Activated CD4-positive, alpha-beta T cell treated with anti-CD3 and anti-CD28 coated beads, Interleukin-2, amount 10 ng/mL, durations not matched to agents 7 days and 5 days (primary cell): ENCODE measurements at places on chromosomes 5 and 9.

DNA sequence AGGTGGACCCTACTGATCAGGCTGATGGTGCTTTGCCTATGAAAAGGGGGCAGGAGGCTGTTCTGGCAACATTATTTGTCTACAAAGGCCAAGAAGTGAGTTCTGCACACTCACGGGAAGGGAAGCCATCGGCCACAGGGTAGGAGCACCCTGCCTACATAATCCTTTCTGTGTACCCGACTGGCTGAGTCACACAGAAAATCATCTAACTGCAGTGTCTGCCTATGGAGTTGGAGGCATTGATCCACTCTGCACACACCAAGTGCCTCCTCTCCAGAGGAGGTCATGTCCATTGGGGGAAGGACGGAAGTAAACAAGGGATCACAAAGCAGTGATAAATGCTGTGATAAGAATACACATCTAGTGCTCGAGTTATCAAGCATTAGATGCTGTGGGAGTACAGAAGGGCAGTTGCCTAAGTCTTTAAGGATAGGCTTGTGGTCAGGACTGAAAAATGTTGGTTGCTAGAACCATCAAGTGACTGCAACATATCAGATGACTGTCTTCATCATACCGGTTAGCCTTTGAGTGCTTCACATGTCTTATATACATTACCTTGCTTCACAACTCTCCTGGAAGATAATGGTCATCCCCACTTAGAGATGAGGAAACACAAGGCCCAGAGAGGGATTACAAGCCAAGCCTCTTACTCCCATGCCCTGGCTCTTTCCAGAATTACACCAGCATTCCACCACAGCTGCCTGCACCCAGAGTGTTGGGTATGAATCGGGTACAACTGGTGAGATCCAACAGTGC lies 1.3 kb upstream of the SLC2A8 start:
- DNase-seq, result no peak

GRCh38 chr5:78594610-78595457 lies 53.7 kb downstream of the LHFPL2 start:
- no peak for DNase-seq

DNA sequence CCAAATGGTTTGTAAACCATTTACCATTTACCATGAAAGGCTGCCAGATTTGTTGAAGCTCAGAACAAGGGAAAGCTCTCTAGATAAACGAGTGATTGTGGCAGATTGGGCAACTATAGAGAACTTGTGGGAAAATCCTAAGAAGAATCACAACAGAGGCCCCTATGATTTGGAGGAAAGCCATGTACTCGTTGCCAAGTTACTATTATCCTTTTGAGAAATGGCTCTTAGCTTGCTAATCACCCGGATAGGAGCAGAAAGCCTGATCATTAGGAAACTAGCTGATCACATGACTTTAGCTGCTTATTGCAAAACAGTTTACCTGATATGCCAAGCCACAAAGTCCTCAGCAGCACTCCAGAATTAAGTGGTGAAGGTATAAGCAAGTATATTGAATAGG lies 23.5 kb upstream of the ATG10 start:
- no peak for DNase-seq

DNA sequence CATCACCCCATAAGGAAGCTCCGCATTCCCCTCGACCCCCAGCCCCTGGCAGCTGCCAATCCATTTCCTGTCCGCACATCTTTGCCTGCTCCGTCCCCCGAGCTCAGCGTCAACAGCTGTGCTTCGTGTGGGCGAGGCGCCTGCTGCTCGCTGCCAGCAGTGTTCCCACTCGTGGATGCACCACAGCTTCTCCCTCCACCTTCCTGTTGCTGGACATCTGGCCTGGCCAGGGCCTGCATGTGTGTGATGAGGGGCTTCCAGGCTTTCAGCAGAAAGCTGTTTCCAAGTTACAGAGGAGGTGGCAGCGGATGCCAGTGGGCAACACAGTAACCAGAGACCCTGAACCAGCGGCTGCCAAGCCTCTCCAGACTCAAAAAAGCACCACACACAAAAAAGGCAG lies 86.0 kb downstream of the PRRT1B start:
- no peak for DNase-seq

GRCh38 chr5:55629815-55630214 lies 82.3 kb downstream of the SLC38A9 start:
- DNase-seq, result no peak

DNA sequence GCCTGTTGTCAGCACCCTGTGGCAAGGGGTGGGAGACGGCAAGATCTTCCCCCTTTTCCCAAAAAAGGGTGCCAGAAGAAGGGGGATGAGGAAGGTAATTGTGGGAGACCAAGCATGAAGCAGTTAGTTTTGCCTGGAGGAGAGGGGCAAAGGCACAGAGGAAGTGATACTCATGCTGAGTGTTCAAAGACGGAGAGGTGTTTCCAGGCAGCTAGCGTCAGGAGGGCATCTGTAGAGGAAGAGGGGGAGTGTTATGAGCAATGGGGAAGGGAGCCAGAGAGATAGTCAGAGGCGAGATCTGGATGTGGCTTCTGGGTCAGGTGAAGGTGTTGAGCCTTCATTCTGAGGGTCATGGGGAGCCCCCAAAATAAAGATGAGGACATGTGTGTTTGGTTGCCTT lies 26.9 kb upstream of the ADAM19 start:
- peak; percentile 39 for DNase-seq

DNA sequence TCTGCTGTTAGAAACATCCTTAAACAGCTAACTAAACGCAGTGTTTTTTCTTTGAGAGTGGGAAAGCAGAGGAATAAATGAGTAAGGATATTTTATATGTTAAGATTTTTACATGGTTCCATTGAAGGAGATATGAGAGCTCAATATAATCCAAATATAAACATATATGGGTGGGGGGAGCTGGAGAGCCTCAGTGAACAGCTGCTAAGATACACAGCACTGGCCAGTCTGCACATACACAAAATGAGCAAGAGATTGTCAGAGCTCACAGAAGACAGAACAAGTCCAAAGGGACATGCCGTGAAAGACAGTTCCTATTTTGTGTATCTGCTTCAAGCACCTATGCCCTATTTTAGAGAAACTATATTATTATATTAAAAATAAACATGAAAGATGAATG lies 46.9 kb downstream of the CLINT1 start:
- no peak for DNase-seq
